Naive thymus-derived CD4-positive, alpha-beta T cell (primary cell): ENCODE measurements at places on chromosomes 7 and 10.

DNA sequence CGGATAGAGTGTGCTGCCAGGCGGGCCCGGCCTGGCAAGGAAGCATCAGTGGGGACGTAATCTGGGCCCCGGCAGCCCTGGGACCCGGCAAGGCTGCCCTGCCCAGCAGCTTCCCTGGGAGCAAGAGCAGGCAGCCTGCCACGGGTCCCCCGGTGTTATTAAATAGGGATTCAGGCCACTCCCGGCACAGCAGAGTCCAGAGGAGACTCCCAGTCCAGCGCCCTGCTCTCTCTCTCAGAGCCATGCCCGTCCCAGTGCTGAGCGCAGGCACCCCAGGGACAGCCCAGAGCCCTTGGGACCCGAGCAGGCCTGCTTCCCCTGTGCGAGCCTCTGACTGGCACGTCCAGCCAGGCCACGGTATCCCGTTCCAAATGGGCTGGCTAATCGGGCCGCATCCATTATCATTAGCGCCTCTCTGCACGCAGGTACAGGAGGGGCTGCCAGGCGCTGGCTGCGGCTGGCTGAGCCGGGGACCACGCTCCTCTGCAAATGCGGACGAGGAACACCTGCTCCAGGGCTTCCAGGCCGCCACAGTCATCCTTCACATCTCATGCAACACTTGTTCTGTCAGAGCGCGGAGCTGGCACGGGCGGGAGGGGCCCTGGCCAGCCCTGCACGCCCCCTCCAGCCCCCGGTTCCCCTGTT lies 344.2 kb upstream of the MKI67 start:
- DNase-seq = no peak

DNA sequence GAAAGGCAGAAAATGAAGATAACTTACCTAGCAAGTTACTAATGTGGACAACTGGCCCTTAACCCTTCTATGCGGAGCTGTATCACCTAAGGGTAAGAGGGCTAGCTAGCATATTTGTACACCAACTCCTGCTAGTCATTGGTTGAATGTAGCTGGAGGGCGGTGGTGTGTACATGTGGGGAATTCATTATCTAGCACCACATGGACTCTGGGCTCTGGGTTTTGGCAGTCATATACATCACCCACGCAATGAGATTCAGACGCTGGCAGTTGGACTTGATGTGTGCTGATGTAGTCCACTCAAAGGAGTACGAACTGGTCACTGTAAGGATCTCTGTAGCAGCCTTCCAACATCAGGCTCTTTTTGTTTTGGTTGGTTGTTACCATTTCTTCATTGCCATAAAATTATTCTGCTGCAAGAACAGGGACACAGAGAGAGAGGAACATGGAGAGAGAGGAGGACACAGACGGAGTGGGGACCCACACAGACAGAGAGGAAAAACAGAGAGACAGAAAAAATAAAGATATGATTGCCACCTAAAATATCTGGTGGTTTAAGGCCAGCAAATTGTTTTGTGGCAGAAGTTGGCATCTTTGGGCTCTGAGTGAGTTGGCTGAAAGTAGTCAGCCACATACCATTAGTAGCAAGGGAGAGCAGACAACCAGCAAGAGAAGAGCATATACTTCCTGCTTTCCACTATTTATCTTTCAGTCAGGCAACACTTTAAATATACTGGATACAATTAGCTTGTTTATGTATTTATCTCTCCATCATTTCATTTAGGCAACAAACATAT lies 76.7 kb upstream of the MTPN start:
- no peak for DNase-seq

DNA sequence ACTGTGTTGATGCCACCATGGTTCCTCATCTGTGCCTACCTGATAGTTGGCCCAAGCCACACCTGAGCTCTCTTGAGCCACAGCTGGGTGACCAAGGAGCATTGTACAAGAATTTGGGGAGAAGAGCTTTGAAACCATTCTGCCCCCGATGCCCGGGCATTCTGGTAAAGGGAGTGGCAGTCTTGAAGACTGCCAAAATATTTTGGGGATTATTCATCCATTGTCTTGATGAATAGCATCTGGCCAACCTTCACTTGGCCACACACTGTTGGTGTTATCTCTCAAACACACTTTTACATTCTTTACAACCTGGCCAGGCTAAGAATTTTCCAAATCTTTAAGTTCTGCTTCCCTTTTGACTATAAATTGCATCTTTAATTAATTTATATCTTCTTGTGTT lies 113.1 kb upstream of the PCBD1 start:
- DNase-seq = no peak

- no peak for DNase-seq
Measured at GRCh38 chr10:80924063-80924952, 386.6 kb downstream of the SH2D4B start.

DNA sequence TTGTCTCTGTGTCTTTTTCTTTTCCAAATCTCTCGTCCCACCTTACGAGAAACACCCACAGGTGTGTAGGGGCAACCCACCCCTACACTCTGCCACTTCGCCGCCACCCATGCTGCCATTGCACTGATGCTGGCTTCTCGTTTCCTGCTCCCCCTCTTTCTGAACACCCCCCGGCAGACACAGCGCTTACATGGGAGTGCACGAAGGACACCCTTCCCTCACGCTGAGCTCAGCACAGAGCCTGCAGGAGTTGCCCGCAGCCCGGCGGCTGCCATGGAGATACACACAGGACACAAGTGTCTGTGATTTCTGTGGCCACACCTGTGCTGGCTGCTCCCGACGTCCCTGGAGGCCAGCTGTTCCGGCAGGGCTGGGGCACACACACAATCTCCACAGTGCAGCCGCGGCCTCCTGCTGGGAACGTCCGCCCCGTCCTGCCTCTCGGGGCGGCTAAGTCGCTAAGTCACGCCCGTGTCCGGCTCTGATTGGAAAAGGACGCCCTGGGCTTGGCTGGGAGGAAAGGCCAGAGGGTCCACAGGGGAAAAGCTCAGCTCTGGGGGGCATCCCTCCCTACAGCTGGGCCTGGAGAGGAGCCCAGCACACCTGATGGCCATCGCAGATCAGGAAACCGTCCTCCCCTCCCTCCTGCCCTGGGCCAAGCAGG lies 349.8 kb downstream of the PTPRN2 start:
- no peak for DNase-seq

DNA sequence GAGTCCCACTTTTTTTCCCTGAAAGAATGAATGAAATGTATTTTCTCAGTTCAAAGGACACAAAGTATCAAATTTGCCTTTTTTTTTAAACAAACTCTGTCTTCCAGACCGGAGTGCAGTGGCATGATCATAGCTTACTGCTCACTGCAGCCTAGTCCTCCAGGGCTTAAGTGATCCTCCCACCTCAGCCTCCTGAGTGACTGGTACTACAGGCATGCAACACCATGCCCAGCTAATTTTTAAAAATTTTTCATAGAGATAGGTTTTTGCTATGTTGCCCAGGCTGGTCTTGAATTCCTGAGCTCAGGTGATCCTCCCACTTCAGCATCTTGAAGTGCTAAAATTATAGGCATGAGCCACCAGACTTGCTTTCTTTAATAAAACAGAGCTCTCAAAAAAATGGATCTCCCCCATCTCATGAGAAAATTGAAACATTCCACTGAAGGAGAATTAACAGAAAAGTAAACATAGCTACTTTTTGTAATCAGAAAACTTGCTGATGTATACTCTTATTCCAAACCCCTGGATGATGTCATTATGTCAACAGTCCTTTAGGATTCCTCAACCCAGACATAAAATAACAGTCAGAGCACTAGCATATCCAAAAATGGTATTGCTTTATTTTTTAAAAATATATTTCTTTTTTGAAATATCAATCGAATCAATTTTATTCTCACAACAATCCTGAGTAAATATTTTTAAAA lies 12.3 kb upstream of the TRDMT1 start:
- no peak for DNase-seq

DNA sequence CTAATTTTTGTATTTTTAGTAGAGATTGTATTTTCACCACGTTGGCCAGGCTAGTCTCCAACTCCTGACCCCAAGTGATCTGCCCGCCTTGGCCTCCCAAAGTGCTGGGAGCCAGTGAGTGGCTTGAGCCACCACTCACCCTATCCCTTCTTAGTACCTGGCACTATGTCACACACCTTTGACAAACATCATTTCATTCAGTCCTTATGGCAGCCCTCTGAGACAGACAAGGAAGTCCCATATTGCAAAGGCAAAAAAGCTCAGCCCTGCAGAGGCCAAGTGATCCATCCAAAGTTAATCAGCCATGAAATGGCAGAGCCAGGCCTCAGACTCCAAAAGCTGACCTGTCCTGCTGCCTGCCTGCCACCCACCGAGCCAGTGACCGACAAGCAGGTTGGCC lies 39.9 kb upstream of the ECHDC3 start:
- no peak for DNase-seq

DNA sequence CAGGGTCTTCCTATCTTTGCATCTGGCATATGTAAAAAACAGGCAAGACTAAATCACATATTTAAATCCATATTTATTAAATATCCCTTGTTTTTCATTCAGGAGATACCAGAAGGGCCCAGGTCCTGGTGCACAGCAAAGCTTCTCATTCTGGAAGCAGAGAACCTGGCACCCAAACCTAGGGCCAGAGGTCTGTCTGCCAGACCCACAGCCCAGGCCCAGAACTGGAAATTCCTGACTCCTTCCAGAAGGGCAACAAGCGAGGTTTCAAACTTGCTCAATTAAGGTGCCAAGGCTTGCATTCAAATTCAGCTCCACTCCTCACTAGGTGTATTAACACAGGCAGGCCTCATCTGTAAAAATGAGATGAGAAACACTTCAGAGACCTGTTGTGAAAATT lies 4.2 kb upstream of the MYO1G start:
- DNase-seq = no peak
